NCI-H2029 treated with DMSO at 0.1 percent for 48 hours (cell line): ENCODE measurements at places on chromosomes 1 and 21.

DNA sequence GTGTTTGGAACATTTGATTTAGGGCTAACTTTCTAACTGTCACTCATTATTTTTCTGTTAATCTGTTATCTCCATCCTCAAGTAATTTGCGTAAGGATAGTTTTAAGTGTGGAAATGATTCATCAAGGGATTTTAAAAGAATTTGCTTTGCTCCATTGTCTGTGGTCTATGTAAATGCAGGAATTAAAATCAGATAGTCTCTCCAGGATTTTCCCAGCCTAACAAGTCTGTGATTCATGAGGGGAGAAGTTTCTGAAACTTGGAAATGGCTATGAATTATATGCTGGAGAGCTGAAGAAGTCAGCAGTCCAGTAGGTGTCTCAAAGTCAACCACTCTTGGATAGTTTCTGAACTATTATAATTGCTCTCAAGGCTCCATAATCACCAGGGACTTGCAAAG lies 264.5 kb downstream of the MRPL39 start:
- no peak for DNase-seq

DNA sequence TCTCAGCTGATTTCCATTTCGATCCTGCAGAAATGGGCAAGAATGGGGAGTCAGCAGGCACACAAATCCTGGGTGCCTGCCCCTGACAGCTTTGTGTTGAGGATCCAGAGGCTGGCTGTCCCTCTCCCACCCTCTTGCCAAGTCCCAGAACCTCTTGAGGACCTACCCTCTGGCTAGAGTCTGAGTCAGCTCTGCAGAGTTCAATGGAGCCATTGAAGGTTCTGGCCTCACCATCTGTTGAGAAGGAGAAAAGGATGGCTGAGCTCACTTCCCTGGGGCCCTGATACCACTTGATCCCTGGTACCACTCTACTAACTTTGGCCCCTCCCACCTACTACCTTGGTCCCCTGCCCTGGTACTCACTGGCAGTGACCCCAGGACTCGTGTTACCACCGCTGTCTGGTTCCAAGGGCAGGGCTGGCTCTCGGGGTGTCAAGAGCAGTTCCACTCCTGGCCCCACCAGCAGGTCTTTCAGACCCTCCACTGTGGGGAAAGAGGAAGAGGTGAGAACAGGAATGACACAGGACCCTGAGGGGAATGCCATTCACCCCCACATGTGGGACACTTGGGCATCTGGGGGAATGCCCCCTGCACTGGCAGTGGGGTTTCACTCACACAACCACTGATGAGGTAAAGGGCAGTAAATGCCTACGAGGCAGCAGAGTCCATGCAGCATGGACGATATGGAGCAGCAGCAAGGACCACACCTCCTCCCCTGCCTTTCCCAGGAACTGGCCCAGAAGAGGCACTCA lies 10.5 kb downstream of the RXFP4 start:
- no peak for DNase-seq

- DNase-seq, result no peak
Measured at GRCh38 chr1:116997066-116997465, 4.5 kb upstream of the CD101 start.

- DNase-seq, result no peak
Measured at GRCh38 chr1:48627486-48627885, 149.2 kb downstream of the BEND5 start.

GRCh38 chr1:44507490-44508396 lies 102.7 kb downstream of the RNF220 start:
- no peak for DNase-seq

GRCh38 chr1:10890491-10891071 lies 94.1 kb upstream of the CASZ1 start:
- no peak for DNase-seq

DNA sequence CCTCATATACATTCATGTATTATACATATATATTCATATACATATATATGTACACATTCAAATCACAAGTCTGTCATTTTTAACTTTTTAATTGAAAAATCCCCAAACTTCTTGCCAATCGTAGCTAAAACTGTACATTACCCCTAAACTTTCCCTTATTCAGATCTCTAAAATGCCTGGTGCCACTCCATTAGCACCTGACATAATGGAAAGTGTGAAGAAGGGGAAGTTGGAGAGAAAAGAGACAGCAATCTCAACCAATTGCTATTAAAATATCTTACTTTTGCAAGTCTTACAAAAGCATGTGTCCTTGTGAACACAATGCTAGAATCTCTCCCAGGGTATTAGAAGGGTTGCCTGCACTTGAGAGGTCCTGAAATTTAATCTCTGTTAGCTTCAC lies 22.7 kb upstream of the PRKACB start:
- no peak for DNase-seq

DNA sequence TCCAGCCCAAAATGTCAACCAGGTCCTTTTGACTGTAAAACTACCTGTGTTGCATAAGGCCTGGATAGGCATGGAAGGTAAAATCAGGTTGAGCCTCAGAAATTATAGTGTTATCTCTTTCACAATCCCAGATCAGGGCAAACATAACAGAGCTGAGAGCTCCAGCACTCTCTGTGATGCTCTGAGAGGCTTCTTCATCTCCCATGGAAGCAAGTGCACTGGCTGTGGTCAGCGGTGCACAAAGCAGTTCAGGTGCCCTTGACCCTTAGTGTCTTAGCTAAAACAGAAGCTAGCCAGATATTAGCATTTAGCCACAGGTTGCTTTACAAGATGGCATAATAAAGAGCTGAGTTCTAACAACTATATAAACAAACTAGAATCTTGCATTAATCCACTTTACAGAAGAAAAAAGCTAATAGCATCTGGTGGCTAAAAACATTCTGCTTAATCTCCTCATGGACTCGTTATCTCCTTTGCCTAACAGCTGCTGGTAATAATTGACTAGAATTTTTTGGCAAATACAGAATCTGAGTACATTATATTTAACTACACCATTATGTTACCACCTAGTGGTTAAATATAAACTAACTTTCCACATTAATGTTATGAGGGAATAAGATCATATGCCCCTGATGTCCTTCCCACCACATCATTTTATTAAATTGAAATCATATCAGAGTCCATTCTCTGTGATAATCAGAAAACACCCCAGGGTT lies 25.6 kb upstream of the POGK start:
- DNase-seq, result no peak

DNA sequence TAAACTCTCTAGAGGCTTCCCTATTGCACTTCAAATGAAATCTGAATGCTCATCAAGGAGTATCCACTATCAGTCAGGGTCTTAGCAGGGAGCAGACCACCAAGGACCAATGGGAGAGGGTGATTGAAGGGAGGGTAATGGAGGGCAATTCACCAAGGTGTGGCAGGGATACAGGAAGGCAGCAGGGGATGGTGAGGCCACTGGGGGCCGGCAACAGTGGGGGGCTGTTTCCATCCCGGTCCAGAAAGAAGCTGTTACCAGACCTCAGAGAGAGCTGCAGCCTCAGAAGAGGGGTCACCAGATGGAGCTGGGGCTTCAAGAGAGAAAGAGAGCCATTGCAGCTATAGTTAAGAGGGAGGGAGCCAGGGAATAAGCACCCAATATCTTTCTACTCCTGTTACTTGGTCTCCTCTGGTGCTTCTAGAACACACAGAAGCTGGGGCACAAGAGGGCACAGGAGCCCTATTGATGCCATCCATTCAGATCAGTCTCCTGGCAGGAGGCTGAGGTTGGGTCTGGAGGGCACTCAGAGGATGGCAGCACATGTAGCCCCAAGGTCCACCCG lies 417.6 kb downstream of the PTPRU start:
- no peak for DNase-seq

DNA sequence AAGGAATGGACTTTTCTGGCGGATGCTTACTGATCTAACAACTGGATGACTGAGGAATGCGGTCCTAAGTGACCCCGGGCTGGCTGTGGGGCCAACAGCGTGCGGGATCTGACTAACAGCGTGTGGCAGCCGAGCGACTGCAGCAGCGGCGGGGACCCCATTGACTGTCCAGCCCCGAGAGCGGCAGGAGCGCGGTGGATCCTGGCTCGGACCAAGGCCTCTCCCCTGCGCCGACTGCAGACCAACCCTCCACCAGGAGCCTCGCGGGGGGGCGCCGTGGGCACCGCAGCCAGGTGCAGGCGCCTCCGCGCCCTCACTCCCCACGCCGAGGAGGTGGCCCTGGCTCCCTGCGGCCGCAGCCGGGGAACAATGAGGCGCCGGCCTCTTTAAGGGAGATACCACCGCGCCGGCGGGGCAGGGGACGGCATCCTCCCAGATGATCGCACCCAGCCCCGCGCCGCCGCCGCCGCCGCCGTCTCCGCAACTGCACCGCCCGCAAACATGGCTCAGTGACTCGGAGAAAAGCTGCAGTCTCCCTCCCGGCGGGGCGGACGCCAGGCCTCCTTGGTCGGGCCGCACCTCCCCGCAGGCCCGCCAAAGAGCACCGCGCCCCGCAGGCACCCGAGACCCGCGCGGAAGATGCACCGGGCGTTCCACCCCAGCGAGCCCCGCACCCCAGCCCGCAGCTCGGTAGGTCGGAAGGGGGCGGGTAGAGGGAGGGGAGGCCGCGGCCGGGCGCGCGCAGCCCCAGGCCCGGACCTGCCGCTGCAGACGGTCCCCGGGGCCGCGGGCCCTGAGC lies 694 bp upstream of the PDIK1L start:
- DNase-seq, result peak; percentile 44

DNA sequence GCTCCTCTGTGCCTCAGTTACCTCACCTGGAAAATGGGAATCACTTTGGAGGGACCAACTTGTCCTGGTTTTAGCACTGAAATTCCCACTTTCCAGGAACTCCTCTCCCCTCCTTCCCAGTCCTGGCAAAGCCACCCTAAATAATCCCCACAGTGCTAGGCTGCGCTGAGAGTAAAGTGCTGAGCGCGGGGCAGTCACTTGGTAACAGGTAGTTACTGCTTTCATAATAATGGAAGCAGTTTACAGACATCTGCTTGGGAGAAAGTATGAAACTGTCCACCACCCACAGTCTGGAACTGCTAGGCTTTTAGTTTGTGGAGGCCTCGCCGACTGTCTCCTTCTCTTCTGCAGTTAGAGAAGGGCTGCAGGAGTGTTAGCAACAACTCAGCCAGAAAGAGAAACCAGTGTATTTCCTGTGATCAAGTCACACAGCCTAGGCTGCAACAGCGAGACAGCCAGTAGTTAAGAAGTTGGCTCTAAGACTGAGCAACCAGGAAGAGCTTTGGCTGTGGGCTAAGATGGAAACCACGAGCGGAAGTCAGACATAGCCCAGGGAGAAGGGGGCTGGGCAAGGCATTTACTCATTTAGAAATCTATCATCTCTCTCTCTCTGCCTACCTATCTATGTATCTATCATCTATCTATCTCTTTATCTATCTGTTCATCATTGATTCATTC lies 30.8 kb upstream of the ABCG1 start:
- no peak for DNase-seq

DNA sequence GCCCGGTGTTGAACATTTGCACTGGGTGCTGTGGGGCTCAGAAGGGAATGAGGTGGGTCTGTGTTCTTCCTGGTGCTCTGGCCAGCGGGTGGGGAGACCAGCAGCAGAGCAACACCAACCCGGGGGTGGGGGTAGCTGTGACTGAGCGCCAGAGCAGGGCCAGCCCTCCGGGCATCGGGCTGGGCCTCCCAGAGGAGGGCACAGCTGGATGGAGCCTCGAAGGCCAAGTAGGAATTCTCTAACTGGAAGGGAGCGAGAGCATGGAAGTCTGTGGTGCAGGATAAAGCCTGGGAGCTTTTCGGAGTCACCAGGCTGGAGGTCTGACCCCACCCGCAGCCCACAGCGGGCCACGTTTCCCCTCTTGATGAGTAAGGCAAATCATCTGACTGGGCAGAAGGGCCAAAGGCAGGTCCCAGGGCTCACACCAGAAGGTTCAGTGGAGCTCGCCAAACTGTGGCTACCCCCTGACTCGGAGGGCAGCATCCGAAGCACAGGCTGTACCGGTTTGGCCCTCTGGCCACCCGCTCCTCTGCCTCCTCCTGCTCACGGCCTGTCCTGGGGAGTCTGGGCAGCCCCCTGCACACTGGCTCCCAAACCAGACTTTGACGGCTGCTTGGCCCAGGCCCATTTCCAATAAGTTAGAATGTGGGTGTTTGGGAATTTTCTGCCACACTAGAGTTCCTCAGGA lies 18.8 kb downstream of the SLC1A7 start:
- no peak for DNase-seq

DNA sequence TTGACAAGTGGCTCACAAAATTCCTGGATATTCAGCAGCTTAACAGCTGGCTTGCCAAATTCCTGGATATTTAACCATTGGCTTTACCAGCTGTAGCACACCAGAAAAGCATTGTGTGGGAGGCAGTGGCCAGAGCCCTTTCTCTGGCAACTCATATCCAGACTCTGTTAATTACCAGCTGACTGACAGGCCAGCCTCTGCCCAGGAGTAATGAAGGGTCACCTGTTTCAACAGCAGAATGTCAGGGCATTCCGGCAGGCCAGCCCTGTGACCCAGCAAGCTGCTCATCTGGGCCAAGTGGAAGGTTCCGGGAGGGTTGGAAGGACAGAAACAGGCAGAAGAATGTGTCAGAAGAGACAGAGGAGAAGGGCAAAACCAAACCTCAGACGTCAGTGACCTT lies 35.2 kb upstream of the KIRREL1 start:
- DNase-seq, result no peak

GRCh38 chr1:27099135-27099586 lies 55.8 kb downstream of the SLC9A1 start:
- peak; percentile 8 for DNase-seq

DNA sequence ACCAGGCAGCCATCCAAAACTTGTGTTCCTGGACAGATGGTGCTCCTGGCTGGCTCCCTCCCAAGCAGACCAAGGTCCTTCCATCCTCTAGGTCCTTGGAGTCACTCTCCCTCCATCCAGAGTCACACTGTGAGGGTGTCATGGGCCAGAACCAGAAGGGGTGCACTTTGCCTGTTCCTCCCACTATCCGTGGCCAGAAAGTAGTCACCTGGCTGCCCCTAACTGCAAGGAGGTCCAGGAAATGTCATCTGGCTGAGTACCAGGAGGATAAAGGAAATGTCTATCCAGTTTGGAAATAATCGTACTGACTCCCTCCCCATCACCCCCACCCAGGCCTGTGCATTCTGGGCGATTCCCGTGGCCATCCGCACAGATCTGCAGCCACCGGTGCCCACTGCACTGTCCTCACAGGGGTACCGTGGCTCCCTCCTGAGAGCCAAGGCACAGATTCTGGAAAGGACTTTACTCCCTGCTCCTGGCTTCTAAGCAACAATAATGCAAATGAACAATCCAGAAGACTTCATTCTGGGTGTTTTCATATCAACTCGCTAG lies 253.2 kb downstream of the NPHP4 start:
- no peak for DNase-seq

GRCh38 chr1:236916131-236916800 lies 88.0 kb downstream of the MT1HL1 start:
- no peak for DNase-seq

- no peak for DNase-seq
Measured at GRCh38 chr1:227906550-227907071, 41.1 kb downstream of the WNT9A start.

GRCh38 chr1:201925981-201926645 lies 20.2 kb downstream of the LMOD1 start:
- no peak for DNase-seq

GRCh38 chr1:51237351-51238033 lies 1.4 kb downstream of the RNF11 start:
- peak; percentile 96 for DNase-seq

GRCh38 chr1:170032531-170033280 lies 41.8 kb downstream of the KIFAP3 start:
- DNase-seq, result no peak
